Aorta (tissue), 5 donors: ENCODE measurements at places on chromosomes 5 and 9. TPM values are rescaled to one million over a fixed set of nuclear protein-coding genes. Genes with fewer than 3 reads are reported as not detected.

DNA sequence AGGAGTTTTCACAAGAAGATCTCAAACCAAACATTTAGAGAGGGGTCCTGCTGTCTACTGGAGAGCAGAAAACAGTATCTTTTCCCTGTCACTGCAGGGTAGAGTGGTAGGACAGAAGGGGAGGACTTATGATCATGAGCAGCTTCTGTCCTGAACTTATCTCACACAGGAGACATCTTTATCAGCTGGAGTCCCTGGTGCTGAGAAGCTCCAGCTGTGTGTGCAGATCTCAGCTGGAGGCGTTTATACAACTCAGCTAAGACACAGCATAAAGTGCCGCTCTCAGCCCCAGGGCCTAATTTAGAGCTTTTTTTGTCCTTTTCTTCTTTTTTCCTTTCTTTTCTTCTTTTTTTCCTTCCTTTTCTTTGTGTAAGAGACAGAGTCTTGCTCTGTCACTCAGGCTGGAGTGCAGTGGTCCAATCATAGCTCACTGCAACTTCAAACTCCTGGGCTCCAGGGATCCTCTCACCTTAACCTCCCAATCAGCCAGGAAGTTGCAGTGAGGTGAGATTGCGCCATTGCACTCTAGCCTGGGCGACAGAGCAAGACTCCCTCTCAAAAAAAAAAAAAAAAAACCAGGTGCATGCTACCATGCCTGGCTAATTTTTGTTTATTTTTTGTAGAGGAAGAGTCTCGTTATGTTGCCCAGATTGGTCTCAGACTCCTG is 31.9 kb downstream of the CCDC125 start:
- no peaks in the 10 kb centered on the region for H3K4me1 ChIP-seq
- no peak overlapping the region for H3K4me3 ChIP-seq
- no peaks in the 10 kb centered on the region for H3K27me3 ChIP-seq
- H3K27ac ChIP-seq: no peak overlapping the region
- peaks cover 2% of the 10 kb centered on the region for H3K36me3 ChIP-seq

- H3K27me3 ChIP-seq: no peaks in the 10 kb centered on the region
- no peak for DNase-seq
- H3K4me1 ChIP-seq: no peaks in the 10 kb centered on the region
- no peak overlapping the region for H3K27ac ChIP-seq
- H3K36me3 ChIP-seq: peaks cover 11% of the 10 kb centered on the region
These were observed 56.7 kb upstream of the PCA3 start for GRCh38 chr9:76707510-76707909.

GRCh38 chr9:135664266-135664665 is 1.2 kb downstream of the LCN9 start:
- no peaks in the 10 kb centered on the region for H3K4me1 ChIP-seq
- H3K36me3 ChIP-seq: no peaks in the 10 kb centered on the region
- DNase-seq: no peak

- DNase-seq: no peak
- H3K27me3 ChIP-seq: no peaks in the 10 kb centered on the region
- H3K36me3 ChIP-seq: no peaks in the 10 kb centered on the region
- H3K4me3 ChIP-seq: no peak overlapping the region
- H3K4me1 ChIP-seq: no peaks in the 10 kb centered on the region
These were observed 27.4 kb upstream of the CTNND2 start for GRCh38 chr5:11931638-11932037.

DNA sequence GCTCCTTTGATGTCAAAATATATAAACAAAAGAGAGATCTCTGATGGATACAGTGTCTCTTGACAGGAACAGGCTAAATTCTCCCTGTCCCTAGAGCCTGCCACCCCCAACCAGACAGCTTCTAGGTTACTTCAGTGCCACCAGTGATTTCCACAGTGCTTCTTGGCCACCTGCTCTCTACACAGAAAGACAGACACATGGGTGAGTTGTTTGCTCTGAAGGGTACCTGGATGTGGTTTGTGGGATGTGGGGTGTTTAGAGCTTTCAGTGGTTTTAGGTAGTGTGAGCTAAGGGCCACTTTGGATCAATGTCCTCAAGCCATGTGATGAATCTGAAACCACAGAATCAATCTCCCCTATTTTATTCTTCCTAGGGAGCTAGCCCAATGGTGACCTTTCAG is 125.4 kb downstream of the ANKRD18B start:
- H3K36me3 ChIP-seq: no peaks in the 10 kb centered on the region
- H3K4me1 ChIP-seq: no peaks in the 10 kb centered on the region
- H3K4me3 ChIP-seq: no peak overlapping the region
- peaks cover 2% of the 10 kb centered on the region for H3K27me3 ChIP-seq
- DNase-seq: no peak

- no peaks in the 10 kb centered on the region for H3K36me3 ChIP-seq
- no peaks in the 10 kb centered on the region for H3K4me1 ChIP-seq
- no peak for DNase-seq
- H3K27ac ChIP-seq: no peak overlapping the region
These were observed 14.9 kb downstream of the GLDC start for GRCh38 chr9:6630502-6631206.

DNA sequence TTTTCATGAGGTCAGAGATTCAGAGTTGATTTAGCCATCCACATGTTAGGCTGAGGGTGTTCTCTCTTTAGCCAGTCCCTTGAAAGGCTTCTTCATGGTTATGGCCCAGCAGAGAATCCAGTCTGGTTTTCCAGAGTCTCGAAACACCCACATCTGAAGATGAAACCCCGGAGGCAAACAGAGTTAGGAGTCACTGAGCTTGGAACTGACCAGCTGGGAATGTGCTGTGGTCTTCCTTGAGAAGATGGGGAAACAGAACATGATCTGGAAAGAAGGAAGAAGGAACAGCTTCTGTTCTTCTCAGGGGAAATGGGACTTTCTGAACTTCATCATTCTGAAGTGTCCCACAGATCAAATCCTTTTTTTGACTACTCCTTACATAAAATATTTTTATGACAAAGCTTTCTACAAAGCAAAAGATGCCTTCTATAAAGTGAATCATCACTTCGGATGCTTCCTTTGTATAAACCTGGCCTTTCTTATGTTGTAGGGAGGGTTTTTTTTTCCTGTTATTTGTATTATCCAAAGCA is 45.4 kb downstream of the ZNF618 start:
- no peak overlapping the region for H3K27ac ChIP-seq
- peaks cover 7% of the 10 kb centered on the region for H3K4me1 ChIP-seq
- H3K27me3 ChIP-seq: no peaks in the 10 kb centered on the region

Gene FOXD4L5
- 0.45 TPM for total RNA-seq

Gene STC2
- 4.9 TPM for total RNA-seq

Gene JADE2
- total RNA-seq: 60.3 TPM
